AG20443 (cell line): ENCODE measurements at places on chromosomes 1 and 21.

GRCh38 chr1:20234788-20235535, 48.6 kb upstream of the PLA2G2C start:
- no peak for DNase-seq

GRCh38 chr21:38787016-38787415, 18.7 kb upstream of the ETS2 start:
- no peak for DNase-seq

DNA sequence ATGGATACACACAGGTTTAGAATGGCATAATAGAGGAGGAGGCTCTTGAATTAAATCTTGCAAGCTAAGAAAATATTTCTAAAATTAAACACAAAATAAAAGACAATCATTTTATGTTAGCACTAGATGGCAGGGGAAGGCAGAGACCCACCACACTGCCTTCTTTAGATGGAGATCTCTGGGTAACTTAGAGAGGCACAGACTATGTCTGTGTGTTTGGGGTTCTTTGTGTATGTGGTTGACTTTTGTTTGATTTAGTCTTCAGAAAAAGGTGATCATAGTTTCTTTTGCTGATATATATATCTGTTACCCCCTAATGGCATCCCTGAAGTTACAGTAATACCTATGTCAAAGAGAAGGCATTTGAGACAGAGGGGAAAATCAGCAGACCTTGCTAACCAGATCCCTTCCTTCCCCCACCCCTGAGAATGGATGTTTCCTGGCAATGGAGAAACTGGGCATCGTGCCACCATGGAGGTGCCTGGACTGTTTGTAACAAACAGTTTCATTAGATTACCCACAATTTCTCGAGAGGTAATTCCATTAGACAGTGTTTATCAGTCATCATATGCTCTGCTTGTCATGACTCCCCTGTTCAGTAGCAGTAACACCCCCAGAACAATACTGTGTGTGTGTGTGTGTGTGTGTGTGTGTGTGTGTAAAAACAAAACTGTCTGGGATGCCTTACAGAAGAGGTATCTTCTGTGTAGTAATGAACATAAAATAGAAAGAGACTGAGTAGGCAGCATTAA, 228.3 kb upstream of the DEPDC1 start:
- no peak for DNase-seq

DNA sequence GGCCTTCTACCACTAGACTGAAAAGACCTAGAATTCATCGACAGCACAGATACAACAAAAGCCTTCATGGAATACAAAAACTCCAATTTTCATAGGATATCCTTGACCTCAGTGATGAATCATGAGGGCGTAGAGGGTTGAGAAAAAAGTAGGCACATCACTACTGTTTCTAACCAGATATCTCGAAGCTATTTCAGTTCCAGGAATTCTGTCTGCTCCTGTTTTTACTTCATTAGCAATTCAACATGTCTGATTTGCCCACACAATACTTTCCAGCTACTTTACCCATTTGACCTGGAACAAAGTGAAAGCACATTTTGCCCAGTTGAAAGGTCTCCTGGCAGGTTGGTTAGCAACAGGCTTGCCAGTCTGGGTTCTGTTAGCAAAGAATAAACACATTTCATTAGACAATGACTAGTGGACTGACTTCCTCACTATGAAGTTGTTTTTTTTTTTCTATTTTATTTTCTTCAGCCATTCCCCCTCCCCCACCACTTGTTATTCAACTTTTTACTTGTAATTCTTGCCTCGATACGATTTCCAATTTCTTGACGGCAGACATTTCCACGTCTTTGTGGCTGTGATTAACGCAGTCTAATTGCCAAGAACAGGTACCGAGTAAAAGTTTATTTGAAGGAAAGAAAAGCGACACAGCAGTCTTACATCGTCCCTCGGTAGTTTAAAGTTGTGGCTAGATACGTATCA, 4.0 kb upstream of the ZBTB18 start:
- DNase-seq = no peak

DNA sequence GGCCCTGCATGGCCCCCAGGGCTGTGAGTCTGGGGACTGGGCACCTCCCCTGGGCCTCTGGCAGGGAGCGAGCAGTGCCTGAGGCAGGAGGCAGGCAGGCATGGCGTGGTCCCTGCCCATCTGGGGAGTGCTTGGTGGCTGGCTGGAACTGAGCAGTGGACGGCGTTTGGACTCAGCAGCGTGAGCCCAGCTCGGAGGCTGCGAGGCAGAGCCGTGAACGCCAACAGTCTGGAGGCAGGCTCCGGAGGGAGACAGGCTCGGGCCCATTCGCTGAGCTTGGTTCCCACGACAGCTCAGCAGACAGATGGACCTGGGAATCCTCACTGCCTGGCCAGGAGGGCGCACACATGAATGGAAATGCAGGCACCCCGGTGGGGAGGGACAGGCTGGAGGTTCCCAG, 160.7 kb upstream of the POU3F1 start:
- no peak for DNase-seq

DNA sequence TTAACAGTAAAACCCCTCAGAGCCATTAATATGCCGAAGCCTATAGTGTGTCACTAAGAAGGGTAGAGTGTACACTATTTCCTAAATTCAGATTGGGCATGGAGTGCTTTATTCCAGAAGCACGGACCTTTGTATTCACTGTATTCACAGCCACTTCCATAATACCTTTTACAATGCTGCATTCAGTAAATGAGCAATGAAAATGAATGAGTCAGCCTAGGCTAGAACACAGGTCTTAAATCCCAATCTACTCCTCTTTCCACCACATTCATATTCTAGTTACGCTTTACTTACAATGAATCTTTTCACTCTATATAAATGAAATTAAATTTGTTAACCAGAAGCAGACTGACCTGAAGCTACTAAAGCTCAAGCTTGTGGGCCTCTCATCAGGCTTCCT, 13.0 kb upstream of the GORAB start:
- DNase-seq = no peak

DNA sequence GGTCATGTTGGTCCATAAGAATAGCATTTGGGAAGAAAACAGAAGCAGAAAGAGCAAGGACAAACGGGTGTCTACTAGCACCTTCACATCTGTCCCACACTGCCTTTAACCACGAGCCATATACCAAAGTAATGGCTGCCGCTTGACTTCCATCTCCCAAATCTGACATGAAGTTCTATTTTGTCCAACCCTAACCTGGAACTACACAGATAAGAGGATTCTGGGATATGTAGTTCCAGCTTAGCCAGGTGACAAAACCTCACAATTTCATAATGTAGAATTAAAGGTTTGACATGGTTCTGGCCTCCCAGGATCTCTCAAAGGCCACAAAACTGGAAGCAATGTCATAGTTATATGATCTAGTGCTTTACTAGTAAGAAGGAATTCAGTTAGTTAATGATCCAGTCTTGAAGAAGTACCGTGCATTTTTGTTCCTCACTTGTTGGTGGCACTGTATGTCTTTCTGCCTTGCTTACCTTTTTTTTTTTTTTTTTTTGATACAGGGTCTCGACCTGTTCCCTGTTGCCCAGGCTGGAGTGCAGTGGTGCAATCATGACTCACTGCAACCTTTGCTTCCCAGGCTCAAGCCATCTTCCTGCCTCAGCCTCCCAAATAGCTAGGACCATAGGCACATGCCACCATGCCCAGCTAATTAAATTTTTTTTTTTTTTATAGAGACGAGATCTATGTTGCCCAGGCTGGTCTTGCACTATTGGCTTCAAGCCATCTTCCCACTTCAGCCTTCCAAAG, 17.5 kb downstream of the PTGFRN start:
- DNase-seq = no peak

DNA sequence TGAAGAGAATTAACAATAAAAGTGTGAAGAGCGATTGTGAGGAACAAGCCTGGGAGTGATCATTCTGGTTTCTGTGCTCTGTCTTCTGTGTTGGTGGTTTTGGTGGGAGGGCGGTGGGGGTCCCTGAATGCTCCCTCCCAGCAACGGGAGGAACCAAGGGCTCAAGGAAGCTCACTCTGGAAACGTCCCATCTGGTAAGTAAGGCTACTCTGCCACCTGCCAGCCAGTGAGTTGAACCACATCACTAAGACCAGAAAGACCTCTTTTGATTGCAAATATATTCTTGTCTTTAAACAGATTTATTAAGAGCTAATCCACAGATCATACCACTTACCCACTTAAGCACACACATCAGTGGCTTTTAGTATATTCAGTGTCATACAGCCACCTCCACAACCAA, 125.0 kb downstream of the PRDM2 start:
- DNase-seq = no peak

DNA sequence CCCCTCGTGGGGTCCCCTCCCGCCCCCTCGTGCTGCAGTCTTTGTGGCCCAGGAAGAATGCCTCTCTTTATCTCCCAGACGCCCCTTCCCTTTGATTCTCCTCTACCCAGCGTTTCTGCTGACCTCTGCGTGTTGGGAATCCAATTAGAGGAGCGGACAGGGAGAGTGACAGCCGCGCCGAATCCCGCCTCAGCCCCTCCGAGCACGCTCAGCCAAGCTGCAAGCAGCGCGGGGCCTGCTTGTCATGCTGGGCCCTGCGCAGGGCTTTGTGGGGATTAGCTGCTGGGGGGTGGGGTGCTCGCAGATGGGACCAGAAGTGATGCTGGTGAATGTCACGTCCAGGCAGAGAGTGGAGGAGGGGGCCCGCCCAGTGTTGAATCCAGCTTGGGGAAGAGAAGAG, 91.1 kb downstream of the EPHB2 start:
- no peak for DNase-seq

DNA sequence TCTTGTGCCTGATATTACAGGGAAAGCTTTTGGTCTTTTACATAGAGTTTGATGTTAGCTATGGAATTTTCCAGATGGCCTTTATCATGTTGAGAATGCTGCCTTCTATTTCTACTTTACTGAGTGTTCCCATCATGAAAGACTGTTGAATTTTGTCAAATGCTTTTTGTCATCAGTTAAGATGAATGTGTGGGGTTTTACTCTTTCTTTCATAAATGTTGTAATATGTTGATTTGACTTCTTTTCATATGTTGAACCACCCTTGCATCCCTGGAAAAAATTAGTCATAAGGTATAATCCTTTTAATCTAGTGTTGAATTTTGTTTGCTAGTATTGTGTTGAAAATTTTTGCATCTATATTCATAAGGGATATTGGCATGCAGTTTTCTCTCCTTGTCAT, 16.1 kb upstream of the HOOK1 start:
- DNase-seq = no peak

GRCh38 chr1:175530622-175531375, 212.6 kb downstream of the TNR start:
- DNase-seq = no peak

- DNase-seq = no peak
Measured at GRCh38 chr1:119869995-119870394, 26.3 kb downstream of the ADAM30 start.

DNA sequence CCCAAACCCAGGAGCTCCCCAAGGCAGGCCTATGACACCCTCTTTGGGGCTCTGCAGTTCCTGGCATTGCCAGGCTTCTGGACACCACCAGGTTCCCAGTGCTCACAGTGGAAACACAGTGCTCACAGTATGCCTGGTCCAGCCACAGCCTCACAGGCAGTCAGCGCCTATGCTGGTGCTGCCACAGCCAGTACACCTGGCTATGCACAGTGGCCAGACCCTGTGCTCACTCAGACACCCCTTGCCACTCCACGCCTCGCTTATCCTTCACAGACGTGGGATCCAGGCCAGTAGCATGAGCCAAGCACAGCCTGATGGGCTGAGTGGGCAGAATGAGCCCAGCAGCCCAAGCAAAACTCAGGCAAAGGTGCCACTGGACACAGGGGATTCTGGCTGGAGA, 579.2 kb upstream of the ADGRL2 start:
- DNase-seq = no peak

DNA sequence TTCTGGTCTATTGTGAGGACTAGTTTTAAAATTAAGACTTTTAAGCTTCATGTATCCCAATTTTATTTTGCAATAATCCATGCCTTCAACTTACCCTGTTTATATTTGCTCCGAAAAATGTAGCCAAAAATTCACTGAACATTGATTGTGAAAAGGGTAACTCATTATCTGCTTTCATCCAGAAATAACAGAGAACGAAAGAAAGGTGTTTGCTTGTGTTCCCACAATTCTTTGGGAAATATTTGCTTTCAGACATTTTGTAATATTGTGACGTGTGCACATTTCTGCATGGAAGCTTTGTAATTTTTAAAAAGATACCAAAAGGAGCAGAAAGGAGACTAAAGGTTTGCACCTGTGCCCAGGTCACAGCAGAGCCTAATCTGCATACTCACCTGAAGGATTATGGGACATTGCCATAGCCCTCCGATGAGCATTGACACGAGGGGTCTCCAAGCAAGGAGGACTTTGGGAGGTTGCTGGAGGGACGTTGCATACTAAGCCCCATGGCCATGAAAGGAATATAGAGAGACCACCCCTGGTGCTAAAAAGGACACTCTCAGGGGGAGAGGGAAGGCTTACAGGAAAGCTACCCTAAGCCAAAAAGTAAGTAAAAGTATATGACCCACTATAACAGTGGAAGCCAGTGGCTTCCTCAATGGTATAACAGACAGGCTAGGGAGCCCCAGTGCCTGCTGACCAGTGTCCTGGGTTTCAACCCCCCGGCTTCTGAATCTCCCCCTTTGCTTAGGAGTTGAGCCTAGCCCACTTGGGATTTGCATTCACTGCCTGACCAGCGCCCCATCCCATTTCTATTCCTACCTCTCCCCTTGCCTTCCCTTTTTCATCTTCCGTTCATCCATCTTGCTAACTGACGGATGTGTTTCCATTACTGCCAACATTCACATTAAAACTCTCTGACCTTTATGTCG, 148.6 kb upstream of the ZC3H12A start:
- DNase-seq = no peak

DNA sequence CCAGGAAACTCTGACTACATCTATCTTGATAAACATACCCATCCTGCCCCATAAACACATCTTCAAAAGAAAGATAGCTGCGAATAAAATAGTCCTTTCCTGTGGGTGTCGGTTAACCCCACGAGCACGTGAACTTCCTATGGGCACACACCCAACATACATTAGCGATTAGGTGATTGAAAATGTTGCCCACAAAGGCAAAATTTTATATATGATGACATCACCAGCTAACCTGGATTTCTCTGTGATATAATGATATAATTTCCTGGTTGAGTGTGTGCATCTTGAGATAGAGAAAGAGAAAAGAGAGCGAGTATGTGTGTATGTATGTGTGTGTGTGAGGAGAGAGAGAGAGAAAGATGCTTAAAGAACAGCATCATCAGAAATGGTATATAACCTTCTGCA, 296.1 kb downstream of the PTPRC start:
- DNase-seq = no peak

DNA sequence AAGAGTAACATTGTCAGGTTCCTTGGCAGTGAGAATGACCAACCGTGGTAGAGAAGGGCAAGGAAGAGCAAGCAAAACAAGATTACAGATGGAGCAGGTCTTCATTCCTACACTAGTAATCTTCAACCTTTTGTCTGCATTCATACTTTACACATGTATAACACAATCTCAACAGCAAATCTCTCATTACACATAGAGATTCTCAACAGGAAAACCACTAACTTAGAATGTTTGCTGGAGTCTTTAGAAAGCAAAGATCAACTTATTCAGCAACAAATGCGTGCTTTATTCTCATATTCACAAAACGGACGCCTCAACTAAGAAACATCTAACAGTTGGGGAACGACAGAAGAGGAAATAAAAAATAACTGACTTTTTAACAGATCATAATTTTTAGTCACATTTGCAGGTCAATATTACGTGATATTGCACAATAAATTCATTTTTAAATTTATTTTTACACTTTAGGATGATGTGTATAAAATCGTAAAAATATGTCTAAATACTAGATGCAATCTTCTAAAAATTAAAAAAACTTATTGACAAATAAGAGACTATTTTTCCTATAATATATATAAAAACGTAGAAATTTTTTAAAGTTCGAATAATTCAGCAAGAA, 82.9 kb downstream of the ARID4B start:
- no peak for DNase-seq

GRCh38 chr1:203551550-203551949, 57.6 kb downstream of the OPTC start:
- DNase-seq = no peak
